ENCODE measurements at places on chromosomes 2 and 18.

- no peak for DNase-seq
Observed at GRCh38 chr2:147712051-147712450, 132.8 kb upstream of the ACVR2A start.

- DNase-seq = no peak
Observed at GRCh38 chr2:2272841-2273240, 58.2 kb downstream of the MYT1L start.

- DNase-seq = no peak
Observed at GRCh38 chr2:59276917-59277316, 1035.8 kb upstream of the FANCL start.

- DNase-seq = no peak
Observed at GRCh38 chr2:46202453-46202852, 94.8 kb upstream of the EPAS1 start.

- no peak for DNase-seq
Observed at GRCh38 chr2:159795841-159796690, 1.9 kb downstream of the CD302 start.

- DNase-seq = no peak
Observed at GRCh38 chr2:43201016-43201415, 25.4 kb downstream of the ZFP36L2 start.

- DNase-seq = no peak
Observed at GRCh38 chr18:5937795-5938194, 42.5 kb upstream of the TMEM200C start.

DNA sequence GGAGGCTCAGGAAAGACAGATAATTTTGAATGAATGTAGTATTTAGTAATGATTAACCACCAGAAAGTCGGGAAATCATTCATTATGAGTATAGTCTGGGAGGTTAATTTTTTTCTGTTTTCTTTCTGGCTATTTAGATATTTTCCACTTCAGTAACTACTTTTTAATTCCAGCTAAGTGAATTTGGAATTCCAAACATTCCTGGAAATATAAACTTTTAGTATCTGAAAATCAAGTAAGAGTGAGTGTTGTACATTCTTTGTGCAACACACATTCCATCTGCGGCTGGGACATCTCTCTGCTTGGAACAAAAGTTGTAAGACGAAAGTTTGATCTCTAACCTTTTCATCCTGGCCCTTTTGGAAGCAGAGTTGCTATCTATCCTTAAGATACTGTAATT is 275.7 kb upstream of the SPRED2 start:
- no peak for DNase-seq

GRCh38 chr2:231890896-231891513 is 35.2 kb downstream of the NPPC start:
- no peak for DNase-seq

GRCh38 chr2:181461056-181461997 is 4.1 kb downstream of the ITGA4 start:
- DNase-seq = no peak

GRCh38 chr2:27024812-27025211 is 8.0 kb upstream of the TMEM214 start:
- no peak for DNase-seq

- no peak for DNase-seq
Observed at GRCh38 chr2:46716927-46717326, 198.7 kb downstream of the MCFD2 start.

- no peak for DNase-seq
Observed at GRCh38 chr18:44582456-44582855, 98.2 kb upstream of the SETBP1 start.
